ENCODE measurements at places on chromosomes 5 and 9. TPM values are rescaled to one million over a fixed set of nuclear protein-coding genes. Genes with fewer than 3 reads are reported as not detected.

The CD274 gene
- polyA plus RNA-seq = 3.1 TPM

The TLR4 gene
- polyA plus RNA-seq = 0.07 TPM

The SFXN1 gene
- polyA plus RNA-seq = 64.0 TPM

The MCCC2 gene
- 22.0 TPM for polyA plus RNA-seq

The FAM221B gene
- polyA plus RNA-seq = not detected

The CDC20B gene
- polyA plus RNA-seq = not detected

The IL7R gene
- polyA plus RNA-seq = 965 TPM

The MARCHF6 gene
- 42.5 TPM for polyA plus RNA-seq

The GPR21 gene
- polyA plus RNA-seq = not detected

The GRIN1 gene
- not detected for polyA plus RNA-seq

The LURAP1L gene
- polyA plus RNA-seq = not detected

The TOMM5 gene
- 122 TPM for polyA plus RNA-seq

The SYK gene
- polyA plus RNA-seq = 0.31 TPM

The PRR7 gene
- 11.7 TPM for polyA plus RNA-seq

The ARL14EPL gene
- not detected for polyA plus RNA-seq

The DOCK8 gene
- 84.6 TPM for polyA plus RNA-seq

The UAP1L1 gene
- polyA plus RNA-seq = 1.4 TPM

The PBX3 gene
- polyA plus RNA-seq = 6.1 TPM

The HAVCR1 gene
- polyA plus RNA-seq = 4.6 TPM

The LIX1 gene
- not detected for polyA plus RNA-seq

The TERT gene
- not detected for polyA plus RNA-seq

The SV2C gene
- not detected for polyA plus RNA-seq

The SPINK13 gene
- polyA plus RNA-seq = not detected

The LHFPL2 gene
- polyA plus RNA-seq = 0.52 TPM

The ENTPD2 gene
- not detected for polyA plus RNA-seq

The TTF1 gene
- polyA plus RNA-seq = 9.8 TPM

The ARHGEF37 gene
- polyA plus RNA-seq = 0.47 TPM

The PFN3 gene
- polyA plus RNA-seq = not detected

The CTXN3 gene
- not detected for polyA plus RNA-seq

The PKD2L2 gene
- 1.2 TPM for polyA plus RNA-seq

The MSX2 gene
- polyA plus RNA-seq = not detected

The PCDHGB2 gene
- not detected for polyA plus RNA-seq

The PCDHB15 gene
- polyA plus RNA-seq = not detected

The IFNA13 gene
- polyA plus RNA-seq = not detected

The SMIM27 gene
- 41.3 TPM for polyA plus RNA-seq

The ZNF454 gene
- polyA plus RNA-seq = not detected

The TMCO6 gene
- 17.1 TPM for polyA plus RNA-seq
